ENCODE measurements at places on chromosomes 1 and 21.

- DNase-seq: no peak
These were observed 254.4 kb downstream of the FAF1 start for GRCh38 chr1:50705699-50706098.

GRCh38 chr1:24081190-24081589, 30.7 kb downstream of the MYOM3 start:
- no peak for DNase-seq

DNA sequence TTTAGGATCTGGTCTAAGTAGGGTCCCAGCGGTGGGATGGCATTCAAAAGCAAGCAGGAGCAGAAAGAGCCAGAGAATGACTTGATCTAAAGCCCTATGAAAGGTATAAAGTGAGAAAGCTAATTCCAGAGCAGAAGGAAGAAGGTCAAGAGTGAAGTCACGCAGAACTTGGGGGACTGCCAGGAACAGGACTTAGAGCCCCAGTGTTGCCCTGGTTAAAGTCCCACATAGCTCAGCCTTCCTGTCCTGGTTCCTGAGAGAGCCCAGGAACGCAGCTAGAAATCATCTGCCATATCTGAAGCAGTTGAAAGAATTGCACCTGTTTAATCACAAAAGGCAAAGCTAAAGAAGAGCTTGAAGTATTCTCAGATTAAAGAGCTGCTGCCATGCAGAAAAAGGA, 160.6 kb upstream of the ATP1B1 start:
- peak; percentile 3 for DNase-seq

DNA sequence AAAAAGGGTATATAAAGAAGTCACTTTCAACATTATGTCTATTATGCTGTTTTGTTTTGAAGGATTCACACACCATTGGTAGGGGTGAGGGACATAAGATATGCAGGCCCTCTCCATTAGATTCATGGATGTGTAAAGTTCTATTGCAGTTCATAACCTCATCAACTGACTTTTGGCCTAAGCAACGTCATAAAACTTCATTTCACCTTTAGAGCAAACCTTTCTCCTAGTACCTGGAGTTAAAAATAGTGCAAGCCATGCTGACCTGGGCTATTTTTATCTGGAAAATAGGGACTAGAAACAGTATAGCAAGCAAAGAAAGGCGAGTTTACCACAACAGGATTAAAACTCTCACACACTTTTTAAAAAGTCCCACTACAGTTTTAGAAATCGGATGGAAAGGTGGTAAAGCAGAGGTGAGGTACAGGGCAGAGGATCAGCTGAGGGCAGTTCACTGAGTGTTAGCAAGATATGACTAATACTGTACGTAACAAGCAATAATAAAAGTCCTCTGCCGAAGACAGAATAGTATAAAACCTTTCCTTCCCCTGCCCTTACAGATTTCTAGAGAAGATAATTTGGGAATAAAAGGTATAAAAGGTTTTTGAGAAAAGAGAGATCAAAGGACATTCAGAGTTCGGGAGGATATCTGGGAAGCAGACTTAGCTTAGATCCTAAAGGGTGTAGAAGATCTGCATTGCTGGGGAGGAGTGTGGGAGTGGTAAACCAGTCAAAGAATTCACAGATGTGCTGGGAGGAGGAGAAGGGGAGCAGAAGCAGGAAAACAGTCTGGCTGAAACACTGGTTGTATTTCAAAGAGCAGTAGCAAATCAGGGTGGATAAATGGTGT, 14.3 kb downstream of the EGLN1 start:
- peak; percentile 63 for DNase-seq

GRCh38 chr1:95035536-95035935, 37.2 kb downstream of the ALG14 start:
- DNase-seq: peak; percentile 95

DNA sequence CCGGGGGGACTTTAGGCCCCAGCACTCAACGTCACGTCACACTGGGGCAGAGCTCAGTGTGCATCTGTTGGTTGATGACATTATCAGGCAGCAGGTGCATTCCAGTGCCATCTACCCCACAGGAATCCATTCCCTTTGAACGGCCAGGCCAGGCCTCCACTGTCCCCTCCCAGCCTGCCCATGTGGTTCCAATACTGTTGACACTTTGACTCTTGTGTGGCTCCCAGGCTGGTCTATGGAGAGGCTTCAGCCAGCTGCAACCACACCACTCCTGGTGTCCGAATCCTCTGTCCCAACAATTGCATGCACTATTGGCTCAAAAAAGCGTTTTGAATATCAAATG, 92.0 kb upstream of the SIM2 start:
- no peak for DNase-seq

- DNase-seq: peak; percentile 51
These were observed 100.2 kb downstream of the DPYD start for GRCh38 chr1:97820470-97821188.

DNA sequence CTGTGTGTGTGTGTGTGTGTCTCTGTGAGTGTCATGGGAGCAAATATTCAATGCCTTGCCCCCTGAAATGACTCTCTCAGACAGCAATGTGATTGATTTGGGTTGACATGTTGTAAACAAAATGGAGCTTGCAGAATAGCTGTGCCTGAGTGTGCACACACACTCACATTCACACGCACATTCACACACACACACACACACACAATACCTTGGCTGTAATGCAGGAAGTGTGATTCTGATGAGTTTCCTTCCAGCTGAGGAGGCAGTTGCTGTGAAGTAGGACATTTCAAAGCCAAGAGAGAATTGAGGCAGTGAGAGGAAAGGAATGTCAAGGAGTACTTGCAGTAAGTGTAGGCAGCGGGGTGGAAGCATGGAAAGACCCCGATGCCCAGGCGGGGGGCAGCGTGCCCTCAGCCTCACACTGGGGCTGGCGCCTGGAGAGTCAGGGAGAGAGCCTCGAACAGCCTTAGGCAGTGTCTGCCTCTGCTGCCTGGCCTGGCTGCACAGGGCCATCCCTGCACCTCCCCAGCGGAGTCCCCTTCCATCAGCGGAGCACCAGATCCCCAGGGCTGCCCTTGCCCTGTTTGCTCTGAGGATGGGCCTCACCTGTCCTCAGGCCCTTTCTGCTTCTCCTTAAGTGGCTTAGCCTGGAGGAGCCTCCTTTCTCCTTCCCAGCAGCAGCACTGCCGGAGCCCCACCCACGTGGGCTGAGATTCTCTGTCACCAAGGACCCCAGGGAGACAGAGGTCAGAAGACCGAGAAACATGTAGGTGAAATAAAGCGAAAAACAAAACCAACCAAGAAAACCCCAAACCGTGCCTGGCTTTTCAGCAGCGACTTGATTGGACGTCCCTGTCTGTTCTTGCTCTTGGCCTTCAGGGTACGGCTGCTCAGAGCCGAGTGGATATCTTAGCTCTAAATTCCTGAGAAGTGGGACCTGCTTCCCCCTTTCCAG, 9.2 kb downstream of the VASH2 start:
- no peak for DNase-seq

DNA sequence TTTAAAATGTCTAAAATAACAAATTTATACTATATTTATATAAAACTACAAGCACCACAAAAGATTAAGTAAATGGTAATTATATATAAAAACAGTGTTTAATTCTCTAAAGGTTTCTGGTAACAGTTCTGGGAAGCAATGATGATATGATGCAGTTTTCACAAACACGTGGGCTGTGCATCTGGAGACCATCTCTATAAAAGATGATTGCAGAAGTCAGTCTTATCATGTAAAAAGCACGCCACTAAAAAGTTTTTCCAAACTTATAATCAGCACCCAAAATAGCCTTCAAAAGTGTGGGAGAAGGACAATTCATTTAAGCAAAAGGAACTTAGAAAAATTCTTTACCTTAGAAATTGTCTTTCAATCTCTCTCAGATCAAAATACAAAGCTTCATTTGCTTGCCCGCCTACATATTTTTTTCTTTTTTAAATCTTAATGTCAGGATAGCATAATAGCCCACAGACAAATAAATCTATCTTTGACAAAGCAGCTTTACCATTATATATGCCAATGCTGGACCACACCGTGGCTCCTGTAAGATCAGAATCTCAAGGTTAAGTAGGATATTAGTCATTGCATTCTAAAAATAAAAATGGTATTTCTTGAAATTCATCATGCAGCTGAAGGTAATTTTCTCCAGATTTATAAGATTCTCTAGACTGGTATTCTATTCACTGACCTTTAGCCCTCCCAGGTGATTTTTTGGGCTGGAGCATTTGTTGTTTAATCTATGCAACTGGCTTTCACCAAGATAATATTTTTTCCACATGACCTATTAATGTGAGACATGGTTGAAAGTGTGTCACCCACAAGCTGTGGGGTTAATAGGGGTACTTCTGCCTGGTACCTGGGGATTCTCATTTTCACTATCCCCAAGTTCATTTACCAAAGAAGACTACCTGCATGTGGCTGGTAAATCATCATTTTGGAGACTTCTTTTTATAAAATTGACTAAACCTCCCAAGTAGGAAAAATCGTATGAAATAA, 189.6 kb upstream of the ST6GALNAC5 start:
- DNase-seq: no peak

GRCh38 chr1:202568826-202569225, 141.4 kb downstream of the SYT2 start:
- peak; percentile 39 for DNase-seq

DNA sequence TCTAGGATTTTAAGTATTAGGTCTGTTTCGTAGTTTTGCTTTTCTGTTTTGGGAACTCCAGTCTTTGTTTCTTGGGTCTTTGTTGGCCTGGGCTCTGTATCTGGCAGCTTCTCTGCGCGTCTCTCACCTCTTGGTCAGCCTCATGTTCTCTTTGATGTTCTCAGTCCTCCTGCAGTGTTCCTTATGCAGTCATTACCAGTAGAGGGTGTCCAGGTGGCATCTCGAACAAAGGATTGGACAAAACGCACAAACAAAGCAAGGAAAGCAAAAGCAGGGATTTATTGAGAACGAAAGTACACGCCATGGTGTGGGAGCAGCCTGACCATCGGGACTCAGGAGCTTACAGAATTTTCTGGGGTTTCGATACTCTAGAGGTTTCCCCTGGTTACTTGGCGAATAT, 133.7 kb upstream of the COL6A1 start:
- no peak for DNase-seq

- peak; percentile 16 for DNase-seq
These were observed 31.4 kb downstream of the LY9 start for GRCh38 chr1:160827418-160827817.

GRCh38 chr1:68819190-68819829, 322.4 kb upstream of the DEPDC1 start:
- DNase-seq: peak; percentile 4

GRCh38 chr1:225949041-225949440, 8.0 kb upstream of the LEFTY2 start:
- no peak for DNase-seq

GRCh38 chr1:89755591-89755990, 65.2 kb upstream of the LRRC8D start:
- DNase-seq: no peak

GRCh38 chr21:46598581-46599572, 6.0 kb downstream of the S100B start:
- peak; percentile 76 for DNase-seq

DNA sequence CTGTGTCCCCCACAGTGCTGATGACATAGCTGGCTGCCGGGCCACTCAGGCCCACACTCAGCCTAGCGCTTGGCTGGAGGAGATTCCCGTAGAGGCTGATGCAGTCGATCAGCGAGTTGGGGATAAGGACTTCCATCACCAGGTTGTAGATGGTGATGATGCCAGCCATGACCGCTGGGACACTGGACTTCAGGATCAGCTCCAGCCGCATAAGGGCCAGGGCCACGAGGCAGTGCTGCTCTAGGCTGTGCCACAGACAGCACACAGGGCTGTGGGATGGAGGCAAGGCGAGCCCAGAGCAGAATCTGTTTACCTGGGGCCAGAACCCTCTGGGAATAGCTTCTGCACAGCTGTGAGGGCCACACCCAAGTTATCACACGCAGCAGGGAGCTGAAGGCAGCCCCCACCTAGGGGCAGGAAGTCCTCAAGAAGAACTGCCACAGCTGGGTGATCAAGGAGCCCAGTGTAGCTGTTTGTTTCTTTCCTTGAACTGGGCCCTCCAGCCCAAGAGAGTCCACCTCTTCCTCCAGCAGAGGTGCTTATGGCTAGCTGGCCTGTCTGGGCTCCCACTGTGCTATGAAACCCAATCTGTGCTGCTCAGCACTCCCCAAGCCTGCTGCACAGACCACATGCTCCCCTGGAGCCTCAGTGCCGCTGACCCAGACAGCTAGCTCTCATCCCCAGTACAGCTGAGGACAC, 6.2 kb downstream of the SLC2A1 start:
- no peak for DNase-seq

GRCh38 chr1:28517649-28517999, 11.8 kb downstream of the RCC1 start:
- DNase-seq: peak; percentile 49

DNA sequence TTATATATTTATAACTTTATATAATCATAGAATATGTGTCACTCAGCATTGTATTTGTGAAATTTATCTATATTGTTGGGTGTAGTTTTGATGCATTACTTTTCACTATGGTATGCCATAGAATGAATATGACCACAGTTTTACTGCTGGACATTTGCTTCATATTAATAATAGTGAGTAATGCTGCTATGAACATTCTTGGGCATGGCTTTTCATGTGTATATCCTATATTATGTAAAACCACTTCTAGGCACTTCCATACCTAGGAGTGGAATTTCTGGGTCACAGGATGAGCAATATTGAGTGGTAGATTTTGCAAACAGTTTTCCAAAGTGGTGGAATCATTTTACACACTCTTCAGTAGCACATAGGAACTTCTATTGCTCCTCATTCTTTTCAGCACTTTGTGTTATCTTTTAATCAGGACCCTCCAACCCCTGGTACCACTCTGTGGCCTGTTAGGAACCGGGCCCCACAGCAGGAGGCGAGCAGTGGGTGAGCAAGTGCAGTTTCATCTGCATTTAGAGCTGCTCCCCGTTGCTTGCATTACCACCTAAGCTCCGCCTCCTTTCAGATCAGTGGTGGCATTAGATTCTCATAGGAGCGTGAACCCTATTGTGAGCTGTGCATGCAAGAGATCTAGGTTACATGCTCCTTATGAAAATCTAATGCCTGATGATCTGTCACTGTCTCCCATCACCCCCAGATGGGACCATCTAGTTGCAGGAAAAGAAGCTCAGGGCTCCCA, 56.0 kb upstream of the CNIH3 start:
- DNase-seq: peak; percentile 73

DNA sequence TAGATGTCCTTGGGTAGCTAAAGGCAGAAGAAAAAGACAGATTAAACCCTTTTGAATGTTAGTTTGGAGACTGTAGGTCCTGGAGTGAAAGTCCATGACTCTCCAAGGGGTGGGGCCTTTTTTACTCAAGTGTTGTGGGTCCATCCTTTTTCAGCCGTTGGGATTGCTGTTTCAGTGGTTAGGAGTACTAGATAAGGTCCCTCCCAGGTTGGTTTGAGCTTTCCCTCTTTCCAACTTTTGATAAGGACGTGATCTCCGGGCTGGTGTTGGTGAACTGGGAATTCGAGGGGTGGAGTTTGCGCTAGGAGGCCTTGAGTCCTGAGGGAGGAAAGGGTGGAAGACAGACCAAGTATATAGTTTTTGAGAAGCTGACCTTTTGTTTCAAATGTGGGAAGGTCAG, 5.2 kb upstream of the IPP start:
- DNase-seq: no peak

Measured in fibroblast of mammary gland (primary cell).